Left ventricle myocardium superior (tissue), 1 donor: ENCODE measurements at places on chromosomes 4 and X. TPM values are rescaled to one million over a fixed set of nuclear protein-coding genes. Genes with fewer than 3 reads are reported as not detected.

ABCD1 gene
- 16.5 TPM for total RNA-seq

SCARB2 gene
- 91.4 TPM for total RNA-seq

LAMTOR3 gene
- 38.9 TPM for total RNA-seq

ZNF157 gene
- not detected for total RNA-seq

IL3RA gene
- 6.2 TPM for total RNA-seq

HTN3 gene
- total RNA-seq = not detected

SLC10A4 gene
- total RNA-seq = not detected

RAB9B gene
- total RNA-seq = 25.1 TPM

MMRN1 gene
- total RNA-seq = 10.1 TPM

CCNB3 gene
- 0.17 TPM for total RNA-seq

CPZ gene
- 1.2 TPM for total RNA-seq

HELT gene
- not detected for total RNA-seq

KLHL13 gene
- total RNA-seq = 5.7 TPM

GJB1 gene
- total RNA-seq = not detected

CYBB gene
- 20.4 TPM for total RNA-seq

BTK gene
- 4.1 TPM for total RNA-seq

POLN gene
- total RNA-seq = 1.9 TPM

LRCH2 gene
- total RNA-seq = 1.6 TPM

TAB3 gene
- 12.8 TPM for total RNA-seq

NAT8L gene
- total RNA-seq = 0.82 TPM

GIMD1 gene
- not detected for total RNA-seq

MGARP gene
- 0.62 TPM for total RNA-seq

RAB33A gene
- 0.59 TPM for total RNA-seq

PABPC1L2A gene
- not detected for total RNA-seq

UGT2A1 gene
- total RNA-seq = not detected

CLDN34 gene
- total RNA-seq = not detected

ARR3 gene
- not detected for total RNA-seq

NAA15 gene
- total RNA-seq = 36.1 TPM

NLGN3 gene
- 0.92 TPM for total RNA-seq

WDR17 gene
- 0.25 TPM for total RNA-seq

GRID2 gene
- total RNA-seq = 0.40 TPM

MAGEA9B gene
- total RNA-seq = not detected

TASL gene
- 0.62 TPM for total RNA-seq

AMTN gene
- total RNA-seq = not detected

INPP4B gene
- 15.5 TPM for total RNA-seq

PAGE2B gene
- not detected for total RNA-seq

UPF3B gene
- 3.7 TPM for total RNA-seq

SPP1 gene
- total RNA-seq = 2.7 TPM

ALAS2 gene
- not detected for total RNA-seq

PRKG2 gene
- total RNA-seq = 0.17 TPM

HOPX gene
- total RNA-seq = 64.8 TPM

FAM236A gene
- total RNA-seq = not detected

S100P gene
- 1.1 TPM for total RNA-seq

GSPT2 gene
- 8.5 TPM for total RNA-seq

LUZP4 gene
- total RNA-seq = not detected

SPATA18 gene
- 1.9 TPM for total RNA-seq

LAS1L gene
- total RNA-seq = 16.5 TPM

BEND2 gene
- 0.12 TPM for total RNA-seq

RPA4 gene
- total RNA-seq = 0.22 TPM

TTC29 gene
- not detected for total RNA-seq

MTNR1A gene
- not detected for total RNA-seq

KLHL34 gene
- 3.6 TPM for total RNA-seq

BST1 gene
- 3.6 TPM for total RNA-seq

UBQLN2 gene
- 34.3 TPM for total RNA-seq

NOX1 gene
- total RNA-seq = not detected
